H1 (cell line): ENCODE measurements at places on chromosomes 7 and 10. TPM values are rescaled to one million over a fixed set of nuclear protein-coding genes. Genes with fewer than 3 reads are reported as not detected.

Gene OLAH
- total RNA-seq = not detected in 2 replicates

Gene CDK14
- 47.3 and 48.8 TPM in 2 replicates for total RNA-seq

Gene GRB10
- 92.6 and 97.0 TPM in 2 replicates for total RNA-seq

Gene RPS24
- 2,128 and 2,149 TPM in 2 replicates for total RNA-seq

Gene FAM13C
- total RNA-seq = 0.23 and 0.56 TPM in 2 replicates

Gene POLR2J2
- 7.7 and 7.9 TPM in 2 replicates for total RNA-seq

Gene GOLGA7B
- 0.04 TPM in 1 of 2 replicates, not detected in the other for total RNA-seq

Gene HDAC9
- total RNA-seq = 9.4 and 13.1 TPM in 2 replicates

Gene AGAP9
- total RNA-seq = 7.2 and 7.7 TPM in 2 replicates

Gene HNRNPF
- total RNA-seq = 389 and 397 TPM in 2 replicates

Gene C7orf33
- not detected in 2 replicates for total RNA-seq

Gene KCNIP2
- total RNA-seq = 4.7 and 6.0 TPM in 2 replicates

Gene DOCK1
- 53.0 and 54.4 TPM in 2 replicates for total RNA-seq

Gene ADAMTS14
- total RNA-seq = 2.3 TPM in 2 replicates

Gene TAS2R4
- total RNA-seq = 1.3 TPM in 2 replicates

Gene CHAT
- total RNA-seq = not detected in 2 replicates

Gene SRRT
- 237 and 239 TPM in 2 replicates for total RNA-seq

Gene UPK3B
- 18.4 and 20.6 TPM in 2 replicates for total RNA-seq

Gene OR2A42
- total RNA-seq = not detected in 2 replicates

Gene AFAP1L2
- 6.2 and 6.4 TPM in 2 replicates for total RNA-seq

Gene CLDN4
- total RNA-seq = 28.0 TPM in 2 replicates

Gene RAB19
- total RNA-seq = 9.8 TPM in 2 replicates

Gene PLEKHS1
- not detected in 2 replicates for total RNA-seq

Gene AGR2
- total RNA-seq = not detected in 2 replicates

Gene ANKRD30A
- total RNA-seq = not detected in 2 replicates

Gene HECTD2
- total RNA-seq = 11.6 and 11.9 TPM in 2 replicates

Gene PRLHR
- total RNA-seq = not detected in 2 replicates

Gene SLC39A12
- total RNA-seq = not detected in 2 replicates

Gene GNAI1
- total RNA-seq = 20.0 and 29.5 TPM in 2 replicates

Gene HTR5A
- not detected in 2 replicates for total RNA-seq

Gene AKR1C4
- not detected in 2 replicates for total RNA-seq

Gene ASB10
- total RNA-seq = not detected in 2 replicates

Gene OR6B1
- total RNA-seq = not detected in 2 replicates

Gene CYP3A7
- not detected in 2 replicates for total RNA-seq

Gene SEMA3A
- 42.3 and 45.9 TPM in 2 replicates for total RNA-seq

Gene GCC1
- 14.7 and 15.0 TPM in 2 replicates for total RNA-seq

Gene DPP6
- total RNA-seq = 6.8 and 8.5 TPM in 2 replicates
